ENCODE measurements at places on chromosomes 1 and 21.

DNA sequence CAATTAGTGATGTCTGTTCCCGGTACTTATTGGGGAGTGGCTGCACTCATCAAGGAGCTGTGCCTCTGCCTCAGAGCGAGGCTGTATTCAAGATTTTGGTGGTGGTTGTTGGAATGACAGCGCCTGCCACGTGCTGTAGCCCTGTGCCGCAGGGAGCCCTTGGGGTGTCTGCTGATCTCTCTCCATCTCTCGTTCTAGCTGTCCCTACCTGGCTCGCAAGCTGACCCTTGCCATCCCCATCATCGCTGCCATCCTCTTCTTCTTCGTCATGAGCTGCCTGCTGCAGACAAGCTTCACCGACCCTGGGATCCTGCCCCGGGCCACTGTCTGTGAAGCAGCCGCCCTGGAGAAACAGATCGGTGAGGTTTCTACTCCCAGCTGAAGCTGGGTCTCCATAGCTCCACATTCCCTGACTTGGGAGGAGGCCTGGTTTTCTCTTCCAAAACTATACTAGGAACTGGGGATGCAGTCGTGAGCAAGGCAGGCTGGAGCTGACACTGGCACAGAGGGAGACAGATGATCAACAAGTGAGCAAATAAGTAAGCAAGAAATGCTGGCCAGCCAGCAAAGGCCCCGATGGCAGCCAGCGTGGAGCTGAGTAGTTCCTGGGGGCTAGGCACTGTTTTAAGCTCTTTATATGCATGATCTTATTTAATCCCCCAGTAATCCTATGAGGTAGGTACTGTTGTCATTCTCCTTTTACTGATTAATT, 5.9 kb downstream of the ZDHHC18 start:
- DNase-seq = no peak

GRCh38 chr1:152141971-152142584, 16.9 kb downstream of the RPTN start:
- no peak for DNase-seq

GRCh38 chr1:222547944-222548671, at the start of gene HHIPL2:
TSS of gene HHIPL2 (minus strand) at chr1:222548104. CDS start at chr1:222548044, 60 bp downstream.
- DNase-seq = no peak

- no peak for DNase-seq
Measured at GRCh38 chr1:1092894-1093609, 18.9 kb upstream of the RNF223 start.

DNA sequence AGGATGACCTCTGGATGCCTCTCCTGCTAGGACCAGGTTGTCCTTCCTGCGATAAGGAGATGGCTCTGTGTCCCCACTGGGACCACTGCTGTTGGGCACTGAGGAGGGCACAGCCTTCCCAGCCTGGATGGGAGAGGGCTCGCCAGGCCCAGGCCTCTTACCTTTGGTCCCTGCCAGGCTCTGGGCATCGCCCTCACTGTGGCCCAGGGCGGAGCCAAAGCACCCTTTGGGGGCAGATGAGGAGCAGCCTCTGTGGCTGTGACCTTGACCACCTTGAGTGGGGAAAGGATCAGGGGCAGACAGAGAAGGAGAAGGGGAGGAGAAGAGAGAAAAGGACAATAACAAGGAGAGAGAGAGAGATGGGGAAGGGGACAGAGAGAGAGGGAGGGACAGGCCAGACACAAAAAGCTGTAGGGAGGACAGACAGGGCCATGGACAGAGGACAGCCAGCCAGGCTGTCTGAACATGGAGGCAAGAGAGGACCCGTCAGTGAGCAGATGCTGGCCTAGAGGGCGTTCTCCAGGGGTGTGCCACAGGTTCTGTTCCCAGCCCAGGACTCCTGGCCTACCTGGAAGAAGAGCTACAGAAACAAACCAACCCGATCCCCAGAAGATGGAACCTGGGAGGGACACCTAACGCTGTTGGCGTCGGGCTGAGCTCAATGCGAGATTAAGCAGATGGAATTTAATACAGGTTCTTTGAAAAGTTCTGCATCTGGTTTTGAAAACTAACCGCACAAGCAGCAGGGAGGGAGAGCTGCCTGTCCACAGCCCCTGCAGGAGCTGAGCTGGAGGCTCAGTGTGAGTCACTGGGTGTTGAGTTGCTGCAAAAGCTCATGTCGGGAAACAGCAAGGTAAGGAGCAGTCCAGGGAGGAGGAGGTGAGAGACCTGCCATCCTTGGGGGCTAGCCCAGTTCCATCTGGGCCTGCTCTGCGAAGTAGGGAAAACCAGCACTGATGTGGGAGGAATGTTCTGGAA, 262.1 kb downstream of the PTPRU start:
- no peak for DNase-seq

GRCh38 chr1:16321176-16321867, 31.0 kb downstream of the FBXO42 start:
- no peak for DNase-seq

DNA sequence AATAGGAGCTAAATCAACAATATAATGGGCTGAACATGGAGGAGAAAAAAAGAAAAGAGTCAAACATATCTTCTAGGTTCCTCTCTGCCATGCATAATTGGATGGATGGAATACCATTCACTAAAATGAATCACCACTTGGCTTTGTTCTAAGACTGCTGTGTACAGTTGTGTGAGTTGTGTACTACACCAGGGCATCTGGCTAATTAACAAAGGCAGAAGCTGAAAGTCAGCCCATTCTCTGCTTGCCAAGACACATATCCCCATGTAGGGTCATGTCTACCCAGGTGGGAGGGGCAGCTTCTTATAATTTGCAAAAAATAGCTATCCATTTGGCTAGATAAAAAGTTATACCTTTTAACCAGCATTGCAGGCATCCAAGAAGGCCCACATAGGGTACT, 21.0 kb downstream of the JUN start:
- no peak for DNase-seq

Measured in stimulated activated CD8-positive, alpha-beta memory T cell treated with anti-CD3 and anti-CD28 coated beads, Interleukin-15, amount 100 ng/mL, for 1 hour (primary cell).